T-cell (primary cell): ENCODE measurements at places on chromosomes 2 and 18.

DNA sequence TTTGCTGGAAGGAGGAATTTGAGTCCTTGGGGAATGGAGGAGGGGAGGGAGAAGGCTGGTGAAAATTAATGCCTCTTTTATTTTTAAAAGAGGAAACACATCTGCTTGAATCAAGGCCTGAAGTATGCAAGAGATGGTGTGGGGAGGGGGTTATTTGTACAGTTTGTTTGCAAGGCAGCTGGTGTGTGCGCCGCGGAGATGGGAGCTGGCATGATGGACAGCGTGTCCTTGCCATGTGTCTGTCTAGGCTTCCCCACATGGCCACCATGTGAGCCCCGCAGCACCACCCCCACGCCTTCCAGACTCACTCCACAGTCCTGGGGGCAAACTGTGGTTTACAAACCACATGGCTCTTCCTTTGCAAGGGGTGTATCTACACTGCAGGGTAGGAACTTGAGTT is 154.8 kb upstream of the APCDD1 start:
- no peaks in the 10 kb centered on the region for H3K4me1 ChIP-seq
- peaks cover 7% of the 10 kb centered on the region for H3K27me3 ChIP-seq
- H3K36me3 ChIP-seq, result no peaks in the 10 kb centered on the region
- no peak overlapping the region for H3K27ac ChIP-seq

DNA sequence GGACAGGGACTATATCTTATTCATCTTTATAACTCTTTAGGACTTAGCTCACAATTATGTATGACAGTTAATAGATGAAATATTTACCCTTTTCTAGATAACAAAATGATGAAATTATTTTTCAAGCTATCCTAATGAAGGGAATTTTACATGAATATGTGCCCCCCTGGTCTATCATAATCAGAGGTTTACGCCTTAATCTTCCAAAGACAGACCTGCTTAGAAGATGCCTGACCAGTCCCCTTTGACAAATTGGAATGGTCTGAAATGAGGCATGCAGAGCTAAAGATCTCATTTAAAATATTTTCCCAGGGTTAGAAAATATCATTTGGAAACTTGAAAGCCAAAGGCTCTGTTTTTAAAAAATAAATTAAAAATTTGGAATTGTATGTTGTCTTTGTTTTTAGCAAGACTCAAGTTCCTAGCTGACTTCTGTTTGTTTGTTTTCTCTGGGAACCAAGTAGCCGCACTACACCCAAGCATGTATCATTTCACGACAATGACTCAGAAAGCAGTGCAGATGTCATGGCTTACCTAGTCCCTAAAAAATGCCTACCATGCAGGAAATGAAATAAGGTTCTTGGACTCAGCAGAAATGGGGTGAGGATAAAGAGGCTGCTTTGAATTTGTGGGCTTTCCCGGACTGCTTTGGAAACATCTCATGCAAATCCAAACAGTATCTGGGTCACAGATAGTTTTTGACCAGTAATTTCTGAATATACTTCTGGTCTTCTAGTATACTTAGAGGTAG is 162.1 kb downstream of the ZEB2 start:
- no peaks in the 10 kb centered on the region for H3K4me1 ChIP-seq
- DNase-seq, result no peak
- H3K36me3 ChIP-seq, result no peaks in the 10 kb centered on the region
- H3K27ac ChIP-seq, result no peak overlapping the region
- H3K27me3 ChIP-seq, result no peaks in the 10 kb centered on the region
- H3K4me3 ChIP-seq, result no peak overlapping the region

- no peaks in the 10 kb centered on the region for H3K36me3 ChIP-seq
- no peak overlapping the region for H3K4me3 ChIP-seq
- DNase-seq, result no peak
These were observed 72.1 kb upstream of the CTDP1 start for GRCh38 chr18:79607361-79607952.

- no peaks in the 10 kb centered on the region for H3K36me3 ChIP-seq
- DNase-seq, result no peak
These were observed 178.7 kb upstream of the FAM98A start for GRCh38 chr2:33777786-33778185.

DNA sequence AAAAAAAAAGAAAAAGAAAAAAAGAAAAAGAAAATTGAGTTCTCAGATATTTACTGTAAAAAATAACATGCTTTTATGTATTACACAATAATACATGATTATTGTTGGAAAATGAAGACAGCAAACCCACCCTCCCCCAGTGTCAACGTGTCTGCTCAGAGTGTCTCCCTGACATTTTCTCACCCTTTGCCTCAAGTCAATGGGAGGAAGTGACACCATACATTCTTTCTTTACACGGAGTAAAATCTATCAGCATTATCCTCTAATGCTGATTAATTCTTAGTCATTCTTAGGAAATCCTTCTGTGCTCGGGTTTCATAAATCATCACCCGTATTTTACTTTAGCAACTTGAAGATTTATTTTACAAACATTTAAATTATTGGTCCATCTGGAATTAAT is 32.0 kb downstream of the CTAGE1 start:
- no peaks in the 10 kb centered on the region for H3K36me3 ChIP-seq
- H3K4me3 ChIP-seq, result no peak overlapping the region
- no peaks in the 10 kb centered on the region for H3K27me3 ChIP-seq
- peak; percentile 37 for DNase-seq
- H3K4me1 ChIP-seq, result no peaks in the 10 kb centered on the region
- no peak overlapping the region for H3K27ac ChIP-seq
